IMR-90 (cell line): ENCODE measurements at places on chromosomes 7 and 10. TPM values are rescaled to one million over a fixed set of nuclear protein-coding genes. Genes with fewer than 3 reads are reported as not detected.

- DNase-seq = no peak
These were observed at the start of gene PTPN12 for GRCh38 chr7:77537136-77537777. Gene PTPN12, plus strand, starts transcription at chr7:77537295. Its CDS starts 252 bp downstream, at chr7:77537547.

The ADAP1 gene
- 1.4 and 2.2 TPM in 2 replicates for total RNA-seq

The TMEM273 gene
- not detected in 2 replicates for total RNA-seq

The GCC1 gene
- 20.8 and 22.9 TPM in 2 replicates for total RNA-seq

The TAC1 gene
- total RNA-seq = not detected in 2 replicates

DNA sequence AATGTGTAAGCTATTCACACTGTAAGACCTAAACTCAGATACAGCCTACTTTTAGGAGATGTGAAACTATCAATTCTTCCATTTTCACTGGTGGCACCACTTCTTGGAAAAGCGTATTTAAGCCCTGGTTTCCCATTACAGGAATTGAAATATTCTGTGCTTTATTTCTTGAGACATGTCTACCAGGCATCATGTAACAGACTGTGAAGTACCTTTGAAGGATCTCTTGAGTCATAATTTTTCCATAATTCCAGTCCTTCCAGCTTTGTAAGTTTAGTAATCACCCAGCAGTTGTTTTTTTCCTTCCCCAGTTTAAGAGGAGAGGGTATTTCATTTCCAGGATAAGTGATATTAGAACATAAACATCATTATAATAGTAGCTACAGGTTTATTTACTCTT, 186.0 kb upstream of the PRPS1L1 start:
- DNase-seq = no peak

DNA sequence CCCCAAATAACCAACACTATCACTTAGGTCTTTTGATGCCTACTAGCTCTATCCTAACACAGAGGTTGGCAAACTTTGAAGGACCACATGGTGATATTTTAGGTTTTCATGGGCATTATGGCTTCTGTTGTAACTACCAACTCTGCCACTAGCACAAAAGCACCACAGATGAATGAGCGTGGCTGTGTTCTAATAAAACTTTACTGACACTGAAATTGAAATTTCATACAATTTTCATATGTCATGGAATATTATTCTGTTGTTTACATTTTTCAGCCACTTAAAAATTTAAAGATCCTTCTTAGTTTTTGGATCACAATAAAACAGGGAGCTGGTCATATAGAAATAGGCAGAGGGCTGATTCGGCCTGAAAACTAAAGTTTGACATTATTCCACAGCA, 26.4 kb downstream of the CBX3 start:
- DNase-seq = no peak

The CYP26A1 gene
- total RNA-seq = not detected in 2 replicates
